C1 segment of cervical spinal cord (tissue), 14 donors: ENCODE measurements at places on chromosomes 12 and 14.
A peak's percentile ranks its signal among the peaks of the same experiment; 100 is the strongest.

GRCh38 chr12:3252450-3252891 lies 175.3 kb downstream of the TSPAN9 start:
- DNase-seq = peak; percentile 98

DNA sequence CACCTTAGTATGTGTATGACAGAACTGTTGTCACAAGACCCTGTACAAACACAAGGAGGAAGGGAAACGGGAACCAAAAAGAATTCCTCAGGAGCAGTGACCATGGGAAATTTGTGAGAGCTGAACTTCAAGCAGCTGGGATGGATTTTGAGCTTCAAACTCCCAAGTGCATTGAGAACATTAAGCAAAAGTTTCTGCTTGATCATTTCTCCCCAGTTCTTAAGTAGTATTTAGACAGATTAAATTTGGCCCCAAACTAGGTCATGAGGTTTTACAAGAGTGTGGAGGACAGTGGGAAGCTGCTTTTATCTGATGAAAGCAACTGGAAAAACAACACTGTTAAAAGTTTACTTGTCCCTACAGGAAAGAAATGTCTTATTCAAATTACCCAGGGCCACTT lies 206.0 kb upstream of the DCN start:
- no peak for DNase-seq

DNA sequence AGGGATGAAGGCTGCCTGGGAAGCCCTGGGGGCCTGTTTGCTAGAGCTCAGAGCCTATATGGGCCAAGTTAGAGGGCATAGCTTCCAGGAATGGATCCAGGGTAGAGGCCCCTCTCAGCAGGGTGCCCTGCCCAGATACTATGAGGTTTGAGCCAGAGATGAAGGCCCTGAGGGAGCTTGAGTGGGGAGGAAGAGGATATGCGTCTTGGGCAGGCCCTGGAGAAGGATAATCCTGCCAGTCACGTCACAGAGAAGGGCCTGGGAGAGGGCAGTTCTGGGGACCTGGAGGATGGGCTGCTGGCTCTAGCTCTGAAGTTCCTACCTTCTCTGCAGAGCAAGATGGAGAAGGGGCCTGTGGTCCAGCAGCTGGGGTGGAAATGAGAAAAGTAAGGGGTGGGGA lies 5.9 kb upstream of the CACNB3 start:
- no peak for DNase-seq

- DNase-seq = no peak
Measured at GRCh38 chr14:39229222-39229543, 4.5 kb upstream of the MIA2 start.

DNA sequence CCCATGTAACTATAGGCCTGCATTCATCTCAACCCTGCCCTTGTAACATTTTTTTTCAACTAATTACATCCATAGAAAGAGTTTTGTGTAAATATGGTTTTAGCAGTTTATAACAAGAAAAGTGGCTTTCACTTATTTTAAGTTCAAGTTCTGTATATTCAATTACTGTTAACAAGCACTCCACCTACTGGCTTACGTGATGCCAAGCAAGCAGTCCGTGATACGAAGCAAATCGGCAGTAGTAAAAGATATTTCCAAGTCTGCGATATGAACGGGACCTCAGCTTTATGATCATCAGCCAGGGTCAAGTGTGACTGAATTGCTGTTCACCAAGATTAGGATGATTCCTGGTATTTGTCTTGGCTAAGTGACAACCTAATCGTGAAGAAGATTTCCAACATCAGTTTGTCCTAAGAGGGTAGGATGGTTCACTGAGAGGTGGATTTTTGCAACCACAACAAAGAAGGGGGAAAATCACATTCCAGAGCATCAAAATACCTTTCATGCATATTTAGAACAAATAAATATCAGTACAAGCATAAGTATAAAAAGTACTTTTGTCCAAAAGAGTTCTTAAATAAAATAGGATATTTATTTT lies 456.2 kb downstream of the FOXG1 start:
- no peak for DNase-seq
